Motor neuron (in vitro differentiated cells): ENCODE measurements at places on chromosomes 6 and 20.
A peak's percentile ranks its signal among the peaks of the same experiment; 100 is the strongest.

- ATAC-seq: no peak
Measured at GRCh38 chr20:31569163-31570020, 35.7 kb upstream of the ID1 start.

- no peak for ATAC-seq
Measured at GRCh38 chr6:96299525-96299924, 222.1 kb upstream of the UFL1 start.

DNA sequence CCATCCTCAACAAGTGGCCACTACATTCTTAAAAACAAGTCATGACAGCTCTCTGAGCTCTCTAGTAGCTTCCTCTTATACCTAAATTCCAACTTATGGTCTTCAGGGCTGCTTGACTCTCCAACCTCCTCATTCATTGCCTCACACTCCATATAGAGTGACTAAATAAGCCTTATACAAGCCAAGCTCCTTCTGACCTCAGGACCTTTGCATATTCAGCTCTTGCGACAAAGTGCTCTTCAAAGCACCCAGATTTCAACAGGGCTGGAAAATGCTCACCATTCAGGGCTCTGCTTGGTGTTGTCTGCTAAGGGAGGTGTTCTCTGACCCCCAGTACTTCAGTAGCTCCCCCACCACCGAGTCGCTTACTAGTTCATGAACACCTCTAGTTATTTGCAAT is 3.7 kb downstream of the TREML2 start:
- ATAC-seq: no peak

DNA sequence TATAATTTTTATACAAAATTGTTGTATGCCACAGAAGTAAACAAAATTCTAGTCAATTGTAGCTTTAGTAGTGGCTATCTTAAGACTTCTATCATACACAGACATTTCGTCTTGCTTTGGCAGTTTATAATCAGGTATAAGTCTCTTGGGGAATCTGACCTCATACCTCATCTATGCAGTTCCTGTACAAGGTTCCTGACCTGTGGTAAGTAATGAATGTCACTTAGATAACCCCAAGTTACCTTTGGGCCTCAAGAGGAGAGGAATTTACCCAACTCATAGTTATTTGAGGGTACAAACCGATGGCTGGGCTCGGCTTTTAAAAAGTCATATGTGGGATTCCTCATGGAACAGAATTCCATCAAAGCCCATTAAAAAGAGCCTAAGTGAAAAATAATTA is 58.8 kb upstream of the UNC93A start:
- no peak for ATAC-seq

DNA sequence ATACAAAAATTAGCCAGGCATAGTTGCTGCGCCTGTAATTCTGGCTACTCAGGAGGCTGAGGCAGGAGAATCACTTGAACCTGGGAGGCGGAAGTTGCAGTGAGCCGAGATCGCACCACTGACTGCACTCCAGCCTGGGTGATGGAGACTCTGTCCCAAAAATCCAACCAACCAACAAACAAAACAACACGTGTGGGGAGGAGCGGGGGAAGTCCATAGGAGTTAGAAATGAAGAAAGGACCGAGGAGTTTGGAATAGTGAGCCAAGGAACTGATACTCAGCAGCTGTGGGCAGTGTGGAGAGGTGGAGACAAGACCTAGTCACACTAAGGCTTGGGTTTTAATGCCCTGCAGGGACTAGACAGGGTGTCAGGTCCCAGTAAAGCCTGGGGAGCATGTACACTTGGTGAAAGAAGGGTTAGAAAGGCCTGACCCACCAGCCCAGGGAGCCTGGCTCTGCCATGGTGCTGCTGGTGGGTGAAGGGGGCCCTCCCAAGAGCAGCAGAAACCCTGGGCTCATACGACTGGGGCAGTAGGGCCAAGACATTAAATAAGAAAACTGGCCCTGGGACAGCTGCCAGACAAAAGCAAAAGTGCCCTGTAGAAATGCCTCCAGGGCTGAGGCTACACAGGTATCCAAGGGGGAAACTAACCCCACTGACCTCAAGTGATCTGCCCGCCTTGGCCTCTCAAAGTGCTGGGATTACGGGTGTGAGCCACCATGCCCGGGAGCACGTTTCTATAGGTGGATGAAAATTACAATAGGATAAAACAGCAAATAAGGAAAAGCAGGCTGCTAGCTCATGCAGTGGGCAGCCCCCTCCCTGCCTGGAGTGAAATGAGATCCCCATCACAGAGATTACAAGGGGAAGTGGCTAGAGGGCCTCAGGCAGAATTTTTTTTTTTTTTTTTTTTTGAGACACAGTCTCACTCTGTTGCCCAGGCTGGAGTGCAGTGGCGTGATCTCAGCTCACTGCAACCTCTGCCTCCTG is 58.0 kb downstream of the MYH7B start:
- no peak for ATAC-seq

GRCh38 chr20:25984933-25985332 is 288.3 kb upstream of the ZNF337 start:
- ATAC-seq: no peak

DNA sequence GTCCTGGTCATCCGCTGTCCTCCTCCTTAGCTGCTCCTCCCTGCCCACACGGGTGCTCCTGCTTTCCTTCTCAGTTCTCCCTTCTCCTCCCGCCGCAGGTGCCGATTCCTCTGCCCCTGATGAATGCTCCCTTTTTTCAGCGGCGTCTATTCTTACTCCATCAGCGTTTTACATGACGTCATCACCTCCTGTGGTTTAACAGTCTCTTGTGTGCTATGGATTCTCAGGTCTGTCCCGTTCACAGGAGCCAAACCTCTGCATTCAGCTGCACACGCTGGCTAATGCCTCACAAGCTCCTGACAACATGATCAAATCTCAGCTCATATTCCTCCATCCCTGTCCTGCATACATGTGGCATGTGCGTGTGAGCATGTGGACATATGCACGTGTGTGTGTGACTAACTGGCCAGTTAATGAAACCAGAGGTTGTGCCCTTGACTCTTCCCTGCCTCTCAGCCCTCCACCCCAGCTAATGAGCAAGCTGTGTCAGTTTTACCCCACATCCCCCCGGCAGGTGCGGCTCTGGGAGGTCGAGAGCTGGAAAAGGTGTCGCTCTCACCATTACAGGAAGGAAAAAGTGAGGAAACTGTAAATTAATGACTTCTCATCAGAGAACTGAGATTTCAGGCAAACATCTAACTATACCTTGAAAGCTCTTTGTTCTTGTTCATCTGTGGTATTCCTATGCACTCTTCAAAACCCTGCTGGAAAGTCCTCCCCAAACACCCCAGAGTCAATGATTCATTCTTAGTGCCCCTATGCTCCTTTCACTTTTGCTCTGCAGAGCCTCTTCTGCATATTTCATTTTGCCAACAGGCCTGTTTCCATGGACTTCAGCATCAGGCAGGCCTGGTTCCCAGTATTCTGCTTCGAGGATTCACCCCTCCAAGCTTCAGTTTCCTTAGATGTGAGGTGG is 163.1 kb downstream of the TTLL2 start:
- peak; percentile 44 for ATAC-seq

DNA sequence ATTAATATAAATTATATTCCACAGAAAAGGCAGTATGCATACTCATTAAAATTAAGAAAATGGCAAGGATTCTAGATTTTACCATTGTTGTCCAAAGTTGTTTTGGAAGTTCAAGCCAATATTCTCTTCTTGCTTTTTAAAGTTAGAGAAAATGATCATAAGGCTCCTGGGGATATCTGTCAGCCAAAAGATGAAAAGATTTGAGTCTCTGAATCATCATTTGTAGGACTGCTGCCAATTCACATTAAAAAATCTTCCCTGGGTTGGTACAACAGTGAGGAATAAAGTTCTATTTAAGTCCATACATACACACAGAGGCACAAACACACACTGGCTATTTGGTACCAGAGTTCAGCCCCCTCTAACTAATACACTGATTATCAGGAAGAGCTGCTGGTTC is 620.1 kb downstream of the COL12A1 start:
- ATAC-seq: no peak

GRCh38 chr6:24910961-24911725 is 24.6 kb downstream of the RIPOR2 start:
- ATAC-seq: peak; percentile 80

GRCh38 chr20:4601630-4602296 is 119.9 kb upstream of the PRND start:
- ATAC-seq: no peak

- ATAC-seq: no peak
Measured at GRCh38 chr20:13183005-13183404, 38.1 kb upstream of the ISM1 start.

DNA sequence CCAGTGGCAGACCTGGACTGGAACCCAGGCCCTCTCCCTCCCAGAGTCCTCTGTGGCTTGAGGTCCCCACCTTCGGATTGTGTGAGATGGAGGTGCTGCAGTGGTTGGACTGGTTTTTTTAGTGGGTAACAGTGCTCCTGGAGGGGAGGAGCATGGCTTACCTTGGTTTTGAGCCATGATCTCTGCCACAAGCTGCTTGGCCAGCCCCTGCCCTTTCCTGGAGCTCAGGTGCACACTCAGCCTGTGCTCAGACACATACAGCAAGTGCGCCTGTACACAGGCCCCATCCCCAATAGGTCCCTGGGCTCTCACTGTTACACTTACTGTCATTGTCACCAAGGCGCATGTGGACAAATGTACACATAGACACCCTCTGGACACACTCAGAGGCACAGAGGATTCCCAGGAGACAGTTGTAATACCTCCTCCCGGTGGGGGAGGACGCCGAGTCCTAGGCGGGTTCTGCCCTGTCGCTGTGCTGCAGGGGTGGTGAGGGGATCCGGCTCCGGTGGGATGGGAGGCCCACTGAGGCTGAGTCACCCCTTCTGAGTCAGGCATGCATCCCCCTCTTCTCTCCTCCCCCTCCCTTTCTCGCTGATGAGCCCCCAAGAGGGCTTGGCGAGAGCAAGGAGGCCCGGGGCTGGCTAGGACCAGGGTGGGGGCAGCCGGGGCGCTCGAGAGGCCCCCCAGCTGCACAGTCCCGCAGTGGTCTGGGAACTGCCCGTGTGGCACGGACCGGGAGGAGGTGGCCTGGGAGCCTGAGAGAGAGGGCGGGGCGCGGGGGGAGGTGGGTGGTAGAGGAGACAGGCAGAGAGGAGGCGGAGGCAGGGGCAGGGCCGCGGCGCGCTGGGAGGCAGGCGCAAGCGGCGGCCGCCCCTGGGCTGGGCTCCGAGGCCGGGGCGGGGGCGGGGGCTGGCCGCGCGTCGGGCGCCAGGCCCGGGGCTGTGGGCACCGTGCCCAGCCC is 522 bp upstream of the EPB41L1 start:
- ATAC-seq: peak; percentile 94

GRCh38 chr6:125749865-125750691 is 646 bp downstream of the HEY2 start:
- peak; percentile 26 for ATAC-seq
